ENCODE measurements at places on chromosomes 2 and 18.
A peak's percentile ranks its signal among the peaks of the same experiment; 100 is the strongest.

GRCh38 chr2:39537150-39537549 is 100.1 kb upstream of the MAP4K3 start:
- no peak for DNase-seq

GRCh38 chr18:64019922-64020756 is 50.3 kb downstream of the SERPINB8 start:
- DNase-seq = no peak

DNA sequence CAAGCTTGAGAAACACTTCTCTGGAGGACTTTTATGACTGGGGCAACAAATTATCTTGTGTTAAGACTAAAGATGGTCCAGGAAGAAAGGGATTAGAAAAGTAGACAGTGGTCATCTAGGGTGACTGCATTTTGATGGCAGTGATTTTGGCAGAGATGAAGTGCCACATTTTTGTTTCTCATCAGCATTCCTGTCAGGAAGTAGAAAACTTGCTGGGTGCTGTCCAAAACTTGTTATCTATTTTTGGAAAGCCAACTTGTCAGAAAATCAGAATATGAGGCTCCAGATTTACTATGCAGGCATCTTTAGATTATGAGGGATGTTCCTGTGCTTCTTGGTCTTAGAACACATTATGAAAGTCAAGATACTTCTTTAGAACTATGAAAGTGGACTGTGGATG is 29.0 kb upstream of the CALCRL start:
- no peak for DNase-seq

- DNase-seq = no peak
These were observed 92.8 kb upstream of the MAP4K3 start for GRCh38 chr2:39529836-39530235.

DNA sequence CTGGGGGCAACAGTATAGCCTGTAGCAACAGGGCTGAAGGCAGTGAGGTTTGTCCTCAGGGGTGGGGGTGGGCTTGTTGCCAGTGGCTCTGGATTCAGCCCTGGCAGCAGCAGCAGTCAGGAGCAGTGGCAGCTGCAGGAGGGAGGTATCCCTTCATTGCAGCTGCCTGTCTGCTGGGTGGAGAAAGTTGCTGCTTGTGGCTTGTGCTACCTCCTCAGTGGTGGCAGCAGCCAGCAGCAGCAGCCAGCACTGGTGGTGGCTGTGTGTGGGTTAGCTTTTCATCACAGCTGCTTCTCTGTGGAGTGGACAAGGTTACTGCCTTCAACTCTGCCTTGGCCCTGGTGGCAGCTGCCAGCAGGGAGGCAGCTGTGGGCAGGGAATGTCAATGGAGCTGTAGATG is 94.9 kb downstream of the ARL6IP6 start:
- DNase-seq = no peak

DNA sequence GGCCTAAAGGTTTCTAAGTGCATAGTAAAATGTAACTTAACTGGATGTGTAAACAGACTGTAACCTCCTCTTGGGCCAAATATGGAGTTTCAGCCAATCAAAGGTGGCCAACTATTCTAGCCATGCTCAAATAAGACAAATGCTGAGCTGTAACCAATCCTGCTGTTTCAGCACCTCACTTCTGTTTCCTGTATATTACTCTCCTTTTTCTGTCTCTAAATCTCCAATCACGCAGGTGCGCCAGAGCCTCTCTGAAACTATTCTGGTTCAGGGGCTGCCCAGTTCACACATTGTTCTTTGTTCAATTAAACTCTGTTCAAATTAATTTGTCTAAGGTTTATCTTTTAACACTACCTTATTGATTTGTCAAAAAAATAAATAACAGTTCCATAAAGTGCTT is 532.7 kb upstream of the DCC start:
- DNase-seq = no peak

- DNase-seq = no peak
These were observed 209.8 kb downstream of the CELF4 start for GRCh38 chr18:37355772-37356171.

DNA sequence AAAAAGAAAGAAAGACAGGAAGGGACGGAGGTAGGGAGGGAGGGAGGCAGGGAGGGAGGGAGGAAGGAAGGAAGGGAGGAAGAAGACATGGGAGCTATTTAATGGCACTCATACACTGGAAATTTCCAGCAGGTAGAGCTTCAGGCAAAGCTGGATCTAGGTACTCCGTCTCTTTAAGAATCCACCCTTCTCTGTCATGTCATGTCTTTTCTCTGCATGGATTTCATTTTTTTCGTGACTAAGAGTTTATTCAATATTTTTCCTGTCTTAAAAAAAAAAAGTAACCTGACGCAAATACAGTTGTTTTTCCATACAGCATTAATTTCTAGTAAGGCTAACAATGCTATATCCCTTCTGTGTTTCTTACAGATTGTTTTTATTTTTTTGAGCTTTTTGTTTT is 56.3 kb upstream of the MCFD2 start:
- no peak for DNase-seq

DNA sequence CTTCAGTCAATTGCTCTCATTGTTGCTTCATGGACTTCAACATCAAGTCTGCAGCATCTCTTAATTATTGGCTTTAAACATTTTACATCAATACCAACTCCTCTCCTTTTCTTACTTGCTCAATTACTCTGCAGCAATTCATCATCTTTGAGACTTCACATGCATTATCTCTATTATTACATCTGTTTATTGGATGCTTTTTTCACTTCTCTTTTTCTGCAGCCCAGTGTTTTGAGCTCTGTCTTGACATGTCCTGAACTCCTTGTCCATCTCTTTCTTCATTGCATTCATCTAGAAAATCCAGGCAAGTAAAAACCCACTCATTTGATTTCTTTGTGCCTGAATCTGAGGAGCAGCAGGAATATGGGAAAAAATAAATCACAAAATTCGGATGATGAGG is 647.9 kb downstream of the PLCL1 start:
- DNase-seq = no peak

DNA sequence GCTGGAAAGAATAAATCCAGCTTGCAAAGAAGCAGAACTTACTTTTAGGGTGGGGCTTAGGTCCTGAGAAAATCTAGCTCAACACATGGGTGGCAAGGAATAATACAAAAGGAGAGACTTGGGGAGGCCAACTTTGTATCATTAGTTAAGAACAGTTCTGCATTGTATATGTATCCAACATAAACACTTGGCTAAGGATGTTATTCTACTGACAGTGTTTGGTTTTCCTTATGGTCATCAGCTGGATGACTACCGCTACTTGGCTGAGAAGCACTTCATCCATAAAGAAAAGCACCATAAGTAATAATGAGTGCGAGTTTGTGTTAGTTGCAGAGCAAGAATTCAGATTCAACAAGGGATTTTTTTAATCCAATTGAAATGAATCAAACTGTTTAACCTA is 614.9 kb downstream of the ARHGAP15 start:
- DNase-seq = no peak

- peak; percentile 6 for DNase-seq
These were observed 229.2 kb downstream of the MYT1L start for GRCh38 chr2:2101924-2102323.

DNA sequence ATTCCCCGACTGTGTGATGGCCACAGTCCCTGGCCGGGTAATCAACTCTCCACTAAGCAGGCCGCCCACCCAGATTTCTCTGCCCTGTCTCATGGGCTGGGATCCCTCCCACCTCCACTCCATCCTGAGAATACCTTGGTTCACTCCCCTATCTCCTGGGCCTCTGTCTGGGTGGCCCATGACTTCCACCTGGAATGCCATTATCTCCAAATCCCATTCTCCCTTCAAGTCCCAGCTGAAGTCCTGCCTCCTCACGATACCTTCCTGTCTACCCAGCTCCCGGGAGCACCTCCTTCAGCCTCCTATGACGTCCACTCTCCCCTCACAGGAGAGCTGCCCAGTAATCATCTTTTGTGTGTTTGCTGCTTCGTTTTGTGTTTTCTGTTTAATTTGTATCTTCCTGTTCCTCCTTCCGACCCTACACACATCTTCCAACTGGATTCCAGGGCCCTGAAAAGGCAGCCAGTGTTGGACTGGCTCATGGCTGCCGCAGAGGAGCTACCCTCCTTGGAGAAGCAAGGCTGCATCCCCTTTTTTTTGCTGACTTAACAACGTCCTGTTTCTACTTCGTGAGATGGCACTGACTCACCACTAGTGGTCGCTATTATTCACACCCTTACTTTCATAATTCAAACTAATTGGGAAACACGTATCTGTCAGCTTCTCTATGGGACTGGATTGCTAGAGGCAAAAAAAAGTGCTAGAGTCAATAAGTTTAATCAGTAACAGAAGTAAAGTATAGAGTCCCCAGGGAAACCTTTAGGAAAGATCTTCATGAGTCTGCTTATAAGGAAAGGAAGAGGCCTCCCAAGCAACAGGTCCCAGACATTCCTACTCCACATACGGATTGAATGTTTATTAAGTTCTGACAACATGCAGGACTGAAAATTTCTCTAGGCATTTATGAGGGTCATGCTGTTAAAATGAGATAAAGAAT is 171.9 kb upstream of the GATA6 start:
- DNase-seq = no peak

DNA sequence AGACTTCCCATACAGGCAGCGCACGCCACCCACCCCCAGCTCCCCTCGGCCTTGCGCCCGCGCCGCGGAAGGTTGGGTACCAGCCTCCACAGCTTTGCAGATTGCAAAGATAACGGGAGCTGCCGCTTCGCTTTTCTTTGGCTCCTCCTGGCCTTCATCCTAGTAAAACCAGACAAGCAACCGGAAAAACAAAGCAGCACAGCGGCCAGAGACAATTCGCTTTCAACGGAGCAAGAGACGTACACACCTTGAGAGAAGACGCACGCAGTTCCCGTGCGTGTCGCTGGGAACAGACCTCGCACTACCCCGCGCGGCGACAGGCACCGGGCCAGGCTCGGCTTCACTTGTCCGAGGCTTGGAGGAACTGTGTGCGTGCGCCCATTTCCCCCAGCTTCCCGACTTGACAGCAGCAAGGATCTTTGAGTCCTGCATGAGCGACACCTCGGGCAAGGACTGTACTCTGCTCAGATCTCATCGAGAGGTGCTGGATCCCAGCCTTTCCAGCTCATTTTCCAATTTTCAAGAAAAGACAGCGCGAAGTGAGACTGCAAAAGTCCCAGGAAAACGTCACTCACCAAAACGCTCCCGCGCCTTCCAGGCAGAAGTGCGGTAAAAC is 964 bp downstream of the ZBTB7C start:
- DNase-seq = no peak

DNA sequence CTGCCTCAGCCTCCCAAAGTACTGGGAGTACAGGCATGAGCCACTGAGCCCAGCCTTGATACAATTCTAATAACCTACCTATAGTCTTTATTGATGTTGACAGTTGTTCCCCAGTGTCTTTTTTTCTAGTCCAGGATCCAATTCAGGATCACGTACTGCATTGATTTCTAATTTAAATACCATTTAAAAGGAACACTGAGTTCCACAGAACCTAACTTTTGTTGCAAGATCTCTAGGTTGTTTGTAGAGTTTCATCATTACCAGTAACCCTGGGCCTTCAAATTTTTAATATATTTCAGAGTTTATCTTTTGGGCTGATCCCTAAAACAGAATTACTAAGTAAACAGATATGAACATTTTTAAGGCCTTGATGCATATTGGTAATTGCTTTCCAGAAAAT is 21.1 kb upstream of the TMBIM1 start:
- DNase-seq = no peak

DNA sequence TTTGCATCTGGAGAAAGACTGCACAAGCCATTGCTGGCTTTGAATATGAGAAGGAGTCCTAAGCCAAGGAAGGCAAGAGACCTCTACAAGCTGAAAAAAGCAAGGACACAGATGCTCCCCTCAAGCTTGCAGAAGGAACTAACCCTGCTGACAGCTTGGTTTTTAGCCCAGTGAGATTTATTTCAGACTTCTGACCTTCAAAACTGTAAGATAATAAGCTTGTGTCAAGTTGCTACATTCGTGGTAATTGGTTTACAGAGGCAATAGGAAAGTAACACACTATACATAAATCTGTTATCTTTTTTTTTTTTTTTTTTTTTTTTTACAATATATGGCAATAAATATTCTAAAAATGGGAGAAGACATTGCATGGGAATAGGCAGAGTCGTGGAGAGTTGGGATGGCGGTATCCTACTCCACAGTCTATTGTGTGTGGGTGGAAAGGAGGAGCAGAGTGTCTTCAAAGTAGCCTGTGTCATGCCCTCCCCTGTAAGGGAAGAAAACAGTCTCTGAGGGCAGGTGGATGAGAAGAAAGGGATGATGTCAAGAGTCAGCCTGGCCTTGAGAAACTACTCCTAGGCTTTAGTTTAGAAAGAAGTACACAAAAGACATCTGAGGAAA is 196.9 kb downstream of the THSD7B start:
- DNase-seq = no peak

GRCh38 chr18:12891561-12891960 is 7.5 kb upstream of the PTPN2 start:
- no peak for DNase-seq

- DNase-seq = no peak
These were observed 17.7 kb upstream of the AKAIN1 start for GRCh38 chr18:5214583-5215351.

DNA sequence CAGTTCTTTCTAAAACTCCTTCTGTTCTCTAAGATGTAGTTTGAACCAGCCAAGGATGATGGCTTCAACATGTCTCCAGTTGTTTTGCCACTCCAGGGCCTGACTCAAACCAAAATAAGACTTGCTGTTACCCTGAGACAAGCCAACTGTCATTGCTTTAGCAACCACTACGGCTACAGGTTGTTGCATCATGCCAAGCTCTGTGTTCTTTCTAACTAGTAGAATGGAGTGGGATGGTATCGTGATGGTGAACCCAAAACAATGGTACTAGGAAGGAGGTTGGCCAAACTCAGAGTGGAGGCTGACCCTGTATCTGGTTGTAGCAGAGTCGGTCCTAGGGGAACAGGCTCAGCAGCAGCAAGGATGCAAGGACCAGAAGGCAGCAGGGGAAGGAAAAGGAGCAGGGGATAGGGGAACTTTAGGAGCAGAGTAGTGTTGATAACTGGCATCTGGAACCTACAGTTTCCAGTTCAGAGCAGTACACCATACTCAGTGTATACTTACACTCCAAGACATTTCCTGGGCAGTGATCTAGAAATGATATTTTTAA is 51.6 kb downstream of the PDK1 start:
- DNase-seq = no peak

GRCh38 chr2:172617115-172617514 is 61.2 kb downstream of the PDK1 start:
- DNase-seq = no peak

DNA sequence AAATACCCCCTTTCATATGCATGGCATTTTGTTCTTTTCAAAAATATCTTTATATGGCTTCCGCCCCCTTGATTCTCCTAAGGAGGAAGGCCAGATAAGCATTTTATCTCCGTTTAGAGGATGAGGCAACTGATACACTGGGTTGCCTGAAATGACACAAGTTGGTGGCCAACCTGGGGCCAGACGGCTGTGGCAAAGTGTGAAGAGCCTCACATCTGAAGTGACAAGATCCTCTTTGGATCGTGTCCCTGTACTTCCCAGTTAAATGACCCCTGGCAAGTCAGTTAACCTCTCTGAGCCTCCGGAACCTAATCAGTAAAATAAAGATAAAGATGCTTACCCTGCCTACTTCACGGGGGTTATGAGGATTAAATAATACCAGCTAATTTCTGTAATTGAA is 4.6 kb downstream of the SETBP1 start:
- DNase-seq = no peak
